NCI-H510A (cell line): ENCODE measurements at places on chromosomes 3 and 15.

- DNase-seq: no peak
Observed at GRCh38 chr15:83082730-83083386, 15.8 kb upstream of the BTBD1 start.

DNA sequence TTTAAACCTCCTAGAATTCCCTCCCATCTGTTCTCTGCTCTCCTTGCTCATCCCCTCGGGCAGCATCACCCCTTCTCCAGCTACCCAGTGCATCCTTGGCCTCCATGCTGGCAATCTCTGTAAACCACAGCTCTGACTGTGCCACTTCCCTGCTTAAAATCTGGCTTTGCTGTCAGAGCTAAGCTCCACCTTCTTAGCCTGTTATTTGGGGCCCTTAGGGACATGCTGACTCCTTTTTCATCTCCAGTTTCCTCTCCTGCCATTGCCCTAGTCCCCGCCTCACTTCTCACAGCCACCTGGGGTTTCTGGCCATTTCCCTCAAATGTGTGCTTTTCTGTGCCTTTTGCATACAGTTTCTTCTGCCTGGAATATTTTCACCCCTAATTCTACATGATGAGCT lies 5.7 kb downstream of the SLC6A20 start:
- no peak for DNase-seq

GRCh38 chr15:101710806-101711205 lies 13.5 kb downstream of the TARS3 start:
- DNase-seq: no peak

- DNase-seq: no peak
Observed at GRCh38 chr3:183635107-183635430, 354 bp upstream of the KLHL24 start.
